Tibial nerve (tissue), 4 donors: ENCODE measurements at places on chromosomes 5 and 9.

DNA sequence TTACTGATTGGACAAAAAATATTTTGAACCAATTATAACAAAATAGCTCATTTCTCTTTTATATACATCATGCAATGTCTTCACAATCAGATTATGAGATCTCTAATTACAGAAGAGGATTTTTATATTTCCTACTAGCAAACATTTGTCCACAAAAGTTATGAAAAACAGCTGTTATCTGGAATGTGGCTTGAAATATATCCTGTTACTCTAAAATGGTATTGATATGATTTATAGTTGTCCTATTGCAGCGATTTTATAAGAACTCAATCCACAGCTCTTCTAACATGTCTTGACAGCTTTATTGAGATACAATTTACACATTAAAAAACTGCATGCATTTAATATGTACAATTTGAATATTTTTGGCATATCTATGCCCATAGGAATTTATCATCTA lies 779.9 kb upstream of the ACO1 start:
- no peaks in the 10 kb centered on the region for H3K4me1 ChIP-seq
- DNase-seq, result no peak
- no peaks in the 10 kb centered on the region for H3K27me3 ChIP-seq
- H3K27ac ChIP-seq, result no peak overlapping the region

DNA sequence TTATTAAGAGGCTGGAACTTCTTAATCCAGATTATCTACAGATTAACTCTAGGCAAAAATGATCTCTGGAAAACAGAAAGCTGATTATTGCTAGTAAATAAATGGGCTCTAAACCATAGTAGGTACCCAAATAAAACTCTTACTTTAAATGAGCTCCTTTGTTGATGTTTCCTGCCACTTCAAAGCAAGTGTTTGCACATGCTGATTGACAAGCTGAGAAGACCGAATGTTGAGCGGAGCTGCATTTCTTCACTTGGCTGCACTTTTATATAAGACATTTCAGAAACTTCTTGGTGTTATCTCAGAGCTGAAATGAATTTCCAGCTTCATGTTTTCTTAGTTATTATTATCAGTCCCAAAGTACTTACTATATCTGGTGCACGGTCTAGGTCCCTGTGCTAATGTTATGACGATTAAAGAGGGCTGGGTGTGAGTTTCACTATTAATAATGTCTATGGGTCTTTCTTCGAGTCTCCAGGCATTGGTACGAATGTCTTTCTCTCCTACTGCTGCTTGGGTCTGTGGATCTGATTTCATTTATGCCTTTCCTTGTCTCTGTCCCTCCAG lies 58.6 kb upstream of the CTXN3 start:
- H3K27me3 ChIP-seq, result no peaks in the 10 kb centered on the region
- DNase-seq, result no peak
- H3K36me3 ChIP-seq, result no peaks in the 10 kb centered on the region
- no peak overlapping the region for H3K4me3 ChIP-seq
- no peaks in the 10 kb centered on the region for H3K4me1 ChIP-seq

- H3K36me3 ChIP-seq, result no peaks in the 10 kb centered on the region
- no peak overlapping the region for H3K4me3 ChIP-seq
Observed at GRCh38 chr5:173873306-173873922, 14.7 kb upstream of the CPEB4 start.

- no peak overlapping the region for H3K4me3 ChIP-seq
- H3K36me3 ChIP-seq, result no peaks in the 10 kb centered on the region
- H3K27ac ChIP-seq, result no peak overlapping the region
- H3K27me3 ChIP-seq, result no peaks in the 10 kb centered on the region
Observed at GRCh38 chr5:74617202-74617601, 23.3 kb downstream of the ENC1 start.

DNA sequence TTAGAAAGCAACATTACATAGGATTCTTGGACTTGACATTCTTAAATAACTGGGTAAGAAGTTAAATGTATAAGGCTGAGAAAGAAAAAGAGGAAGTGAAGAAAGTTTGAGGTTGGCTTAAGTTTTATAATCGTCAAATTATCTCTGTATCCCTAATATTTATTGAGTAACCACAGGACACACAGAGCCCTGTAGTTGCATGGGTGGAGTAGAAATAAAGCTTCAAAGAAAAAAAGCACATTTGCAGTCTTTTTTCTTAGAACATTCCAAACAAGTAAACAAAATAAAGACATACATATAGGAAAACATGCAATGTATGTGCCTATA lies 137.0 kb downstream of the CCDC192 start:
- no peak overlapping the region for H3K4me3 ChIP-seq
- no peak overlapping the region for H3K27ac ChIP-seq
- no peaks in the 10 kb centered on the region for H3K27me3 ChIP-seq
- H3K4me1 ChIP-seq, result no peaks in the 10 kb centered on the region
- no peaks in the 10 kb centered on the region for H3K36me3 ChIP-seq
- no peak for DNase-seq

- DNase-seq, result no peak
- no peaks in the 10 kb centered on the region for H3K36me3 ChIP-seq
- H3K4me3 ChIP-seq, result no peak overlapping the region
- H3K4me1 ChIP-seq, result no peaks in the 10 kb centered on the region
- no peaks in the 10 kb centered on the region for H3K27me3 ChIP-seq
Observed at GRCh38 chr5:87877495-87877894, 391.1 kb downstream of the TMEM161B start.

DNA sequence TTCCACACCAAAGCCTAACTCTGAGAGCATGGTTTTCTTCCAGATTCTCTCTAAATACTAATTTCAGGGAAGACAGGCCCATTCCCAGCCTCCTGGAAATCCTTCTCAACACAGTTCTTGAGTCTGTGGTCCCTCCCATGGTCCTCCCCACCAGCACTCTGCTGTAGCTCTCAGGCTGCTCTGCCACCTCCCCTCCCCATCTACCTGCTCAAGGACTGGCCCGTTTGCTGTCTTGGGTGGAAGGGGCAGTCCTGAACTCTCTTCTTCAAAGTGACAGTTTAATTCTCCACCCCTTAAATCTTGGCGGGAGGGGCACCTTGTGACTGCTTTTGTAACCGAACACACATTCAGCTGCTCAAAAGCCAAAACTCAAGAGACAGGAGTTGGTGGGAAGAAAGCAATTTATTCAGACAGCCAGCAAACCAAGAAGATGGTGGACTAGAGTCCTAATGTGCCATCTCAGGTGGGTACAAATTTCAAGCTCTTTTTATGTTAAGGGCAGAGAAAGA lies 7.6 kb upstream of the LCN15 start:
- H3K36me3 ChIP-seq, result no peaks in the 10 kb centered on the region
- no peak for DNase-seq
- H3K4me1 ChIP-seq, result no peaks in the 10 kb centered on the region
- H3K4me3 ChIP-seq, result no peak overlapping the region
- peaks cover 11% of the 10 kb centered on the region for H3K27me3 ChIP-seq

DNA sequence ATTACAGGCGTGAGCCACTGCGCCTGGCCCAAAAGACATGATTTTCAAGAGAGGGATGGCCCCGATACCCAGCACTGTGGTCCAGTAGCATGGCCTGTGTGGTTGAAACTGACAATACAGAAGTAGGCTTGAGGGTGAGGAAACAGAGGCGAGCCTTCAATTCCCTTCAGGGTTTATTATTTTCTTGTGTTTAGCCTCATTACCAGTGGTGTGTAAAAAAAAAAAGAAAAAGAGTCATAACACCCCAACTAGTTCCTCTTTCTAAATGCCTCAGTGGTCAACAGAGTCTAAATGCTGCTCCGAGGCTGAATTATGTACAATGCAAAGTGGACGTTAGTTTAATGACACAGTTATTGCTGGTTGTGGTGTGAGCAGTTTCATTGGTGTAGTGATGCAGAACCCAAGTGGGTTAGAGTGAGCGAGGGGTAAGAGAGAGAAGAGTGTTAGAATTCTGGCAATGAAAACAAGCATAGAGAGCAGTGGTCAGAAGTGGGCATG lies 58.8 kb downstream of the SNX30 start:
- no peak overlapping the region for H3K4me3 ChIP-seq
- no peaks in the 10 kb centered on the region for H3K4me1 ChIP-seq
- H3K36me3 ChIP-seq, result no peaks in the 10 kb centered on the region

DNA sequence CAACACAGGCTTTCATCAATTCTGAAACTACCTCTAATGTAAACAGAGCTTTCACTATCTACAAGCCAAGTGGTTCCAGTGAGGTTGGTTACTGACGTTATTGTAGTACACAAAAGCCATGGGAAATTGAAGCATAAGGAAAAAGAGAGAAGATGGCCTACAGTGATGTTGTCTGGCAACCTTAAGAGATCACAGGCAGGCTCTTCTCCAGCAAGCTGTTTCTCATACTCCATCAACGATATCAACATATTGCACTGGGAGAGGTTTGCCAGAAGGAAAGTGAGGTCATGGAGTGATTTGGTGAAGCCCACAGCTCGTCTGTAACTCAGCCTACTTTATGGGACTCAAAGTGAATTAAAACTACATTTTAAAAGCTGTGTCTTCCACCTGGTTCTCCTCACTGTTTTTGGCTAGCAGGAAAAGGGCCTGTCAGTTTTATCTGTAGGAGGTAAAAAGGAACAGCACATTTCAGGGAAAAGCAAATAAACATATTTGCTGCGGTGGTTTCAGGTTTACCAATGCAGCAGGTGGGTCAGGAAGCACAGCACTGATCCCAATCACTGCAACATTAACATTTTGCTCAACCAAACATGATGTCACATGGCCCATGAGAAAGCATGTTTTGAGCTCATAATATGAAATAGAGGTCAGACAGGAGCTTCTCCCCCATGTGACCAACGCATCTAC lies 72.9 kb downstream of the ARSB start:
- peaks cover 7% of the 10 kb centered on the region for H3K4me1 ChIP-seq
- no peak overlapping the region for H3K27ac ChIP-seq
- no peak for DNase-seq
- no peaks in the 10 kb centered on the region for H3K36me3 ChIP-seq

GRCh38 chr5:65831276-65831675 lies 95.1 kb upstream of the ERBIN start:
- no peak for DNase-seq
- H3K36me3 ChIP-seq, result no peaks in the 10 kb centered on the region
- H3K4me3 ChIP-seq, result no peak overlapping the region

DNA sequence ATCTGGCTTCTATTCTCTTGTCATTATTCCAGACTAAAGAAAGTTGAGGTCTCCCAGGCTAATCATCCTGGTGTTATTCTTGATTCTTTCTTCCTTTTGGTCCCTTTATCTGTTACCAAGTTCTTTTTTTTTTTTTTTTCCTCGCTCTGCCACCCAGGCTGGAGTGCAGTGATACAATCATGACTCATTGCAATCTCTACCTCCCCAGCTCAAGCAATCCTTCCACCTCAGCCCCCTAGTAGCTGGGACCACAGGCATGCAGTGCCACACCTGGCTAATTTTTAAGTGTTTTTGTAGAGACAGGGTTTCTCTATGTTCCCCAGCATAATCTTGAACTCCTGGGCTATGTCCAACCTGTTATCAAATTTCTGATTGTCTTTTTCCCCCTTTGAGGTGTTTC lies 126.6 kb upstream of the DHFR start:
- H3K36me3 ChIP-seq, result no peaks in the 10 kb centered on the region
- no peak overlapping the region for H3K27ac ChIP-seq
- H3K4me1 ChIP-seq, result no peaks in the 10 kb centered on the region

- H3K27ac ChIP-seq, result no peak overlapping the region
- H3K4me3 ChIP-seq, result no peak overlapping the region
- no peaks in the 10 kb centered on the region for H3K36me3 ChIP-seq
- DNase-seq, result no peak
- H3K4me1 ChIP-seq, result peaks cover 20% of the 10 kb centered on the region
Observed at GRCh38 chr5:74589204-74590056, 51.1 kb downstream of the ENC1 start.

DNA sequence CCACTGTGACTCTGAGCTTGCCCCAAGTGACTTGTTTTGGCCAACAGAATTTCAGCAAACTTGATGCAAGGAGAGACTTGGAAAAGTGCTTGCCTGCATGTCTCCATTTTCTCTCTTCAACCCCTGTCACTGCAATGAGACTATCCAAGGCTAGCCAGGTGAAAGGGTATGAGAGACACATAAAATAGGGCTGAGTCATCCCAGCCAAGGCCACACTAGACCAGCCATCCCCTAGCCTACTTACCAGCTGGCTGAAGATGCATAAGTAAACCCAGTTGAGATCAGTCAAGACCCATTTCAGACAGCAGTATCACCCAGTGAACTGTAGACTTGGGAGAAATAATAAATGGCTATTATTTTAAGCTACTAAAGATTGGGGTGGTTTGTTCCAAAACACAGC lies 52.9 kb upstream of the VLDLR start:
- no peak overlapping the region for H3K27ac ChIP-seq
- H3K36me3 ChIP-seq, result no peaks in the 10 kb centered on the region
- DNase-seq, result no peak
- H3K4me3 ChIP-seq, result no peak overlapping the region
